ENCODE measurements at places on chromosomes 6 and 20.

GRCh38 chr20:47263080-47263464, 93.4 kb downstream of the ZMYND8 start:
- H3K27ac ChIP-seq, result no peak overlapping the region
- H3K4me1 ChIP-seq, result no peaks in the 10 kb centered on the region
- H3K27me3 ChIP-seq, result no peaks in the 10 kb centered on the region
- DNase-seq, result no peak

- H3K4me3 ChIP-seq, result no peak overlapping the region
- H3K27me3 ChIP-seq, result no peaks in the 10 kb centered on the region
- H3K4me1 ChIP-seq, result no peaks in the 10 kb centered on the region
- no peak for DNase-seq
Observed at GRCh38 chr6:151326116-151326825, 65.1 kb downstream of the ZBTB2 start.

GRCh38 chr20:35284992-35285805, 627 bp upstream of the EIF6 start:
- H3K27me3 ChIP-seq, result no peaks in the 10 kb centered on the region
- no peak overlapping the region for H3K27ac ChIP-seq
- peak overlapping the region; percentile 63 for H3K4me3 ChIP-seq
- DNase-seq, result no peak

GRCh38 chr6:154962753-154963152, 32.4 kb upstream of the TIAM2 start:
- H3K4me3 ChIP-seq, result no peak overlapping the region
- no peak overlapping the region for H3K27ac ChIP-seq
- H3K27me3 ChIP-seq, result no peaks in the 10 kb centered on the region
- no peak for DNase-seq

GRCh38 chr6:35562060-35562459, 49.4 kb upstream of the TULP1 start:
- no peak overlapping the region for H3K4me3 ChIP-seq
- H3K27me3 ChIP-seq, result no peaks in the 10 kb centered on the region
- H3K4me1 ChIP-seq, result no peaks in the 10 kb centered on the region
- DNase-seq, result no peak

DNA sequence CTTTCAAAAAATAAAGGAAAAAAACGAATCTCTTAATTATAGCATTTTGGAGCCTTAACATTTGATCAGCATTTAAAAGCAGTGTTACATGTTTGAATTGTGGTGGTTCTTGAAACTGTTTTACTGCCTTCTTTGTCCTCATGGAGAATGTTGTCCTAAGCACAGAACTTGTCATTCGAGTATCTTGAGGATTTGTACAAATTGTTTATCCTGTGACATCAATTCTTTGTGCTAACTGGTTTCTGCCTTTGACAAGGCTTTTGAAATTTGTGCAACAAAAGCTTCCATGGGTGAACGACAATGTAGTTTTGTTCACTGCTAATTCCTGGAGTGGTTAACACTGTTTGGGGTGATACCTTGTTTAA, 130.8 kb downstream of the SCAF8 start:
- H3K27me3 ChIP-seq, result no peaks in the 10 kb centered on the region
- no peak for DNase-seq
- H3K36me3 ChIP-seq, result no peaks in the 10 kb centered on the region
- H3K27ac ChIP-seq, result no peak overlapping the region

GRCh38 chr20:57470212-57470522, 54.8 kb downstream of the CTCFL start:
- H3K4me1 ChIP-seq, result peaks cover 9% of the 10 kb centered on the region
- no peak overlapping the region for H3K4me3 ChIP-seq
- DNase-seq, result no peak
- no peaks in the 10 kb centered on the region for H3K27me3 ChIP-seq
- H3K27ac ChIP-seq, result no peak overlapping the region
- no peaks in the 10 kb centered on the region for H3K36me3 ChIP-seq

- H3K36me3 ChIP-seq, result no peaks in the 10 kb centered on the region
- no peak overlapping the region for H3K27ac ChIP-seq
- H3K4me3 ChIP-seq, result no peak overlapping the region
- H3K4me1 ChIP-seq, result no peaks in the 10 kb centered on the region
- DNase-seq, result peak; percentile 76
- H3K27me3 ChIP-seq, result no peaks in the 10 kb centered on the region
Observed at GRCh38 chr6:139124887-139125672, 9.8 kb upstream of the HECA start.

DNA sequence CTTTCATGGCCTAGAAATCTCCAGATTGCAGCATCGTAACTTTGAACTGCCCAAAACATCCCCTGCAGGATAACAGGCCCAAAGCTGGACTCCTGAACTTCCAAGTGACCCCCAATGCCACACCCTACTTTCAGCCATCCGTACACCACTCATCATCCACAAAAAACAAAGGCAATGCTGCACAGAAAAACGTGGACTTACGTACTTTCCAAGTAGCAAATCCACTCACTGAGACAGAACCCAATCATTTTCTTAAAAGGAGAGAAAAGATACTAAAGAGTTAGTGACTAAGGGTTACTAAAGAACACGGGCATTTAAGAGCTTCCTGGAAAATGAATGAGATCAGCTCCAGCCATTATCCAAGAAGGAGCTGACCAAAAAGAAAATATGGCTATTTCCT, 211.0 kb downstream of the WDR27 start:
- no peak for DNase-seq
- H3K4me3 ChIP-seq, result no peak overlapping the region
- no peaks in the 10 kb centered on the region for H3K36me3 ChIP-seq
- no peaks in the 10 kb centered on the region for H3K4me1 ChIP-seq
- no peaks in the 10 kb centered on the region for H3K27me3 ChIP-seq

- H3K4me1 ChIP-seq, result peaks cover 2% of the 10 kb centered on the region
- no peaks in the 10 kb centered on the region for H3K36me3 ChIP-seq
- H3K27ac ChIP-seq, result no peak overlapping the region
- H3K27me3 ChIP-seq, result no peaks in the 10 kb centered on the region
Observed at GRCh38 chr6:24777227-24777626, 2.5 kb downstream of the GMNN start.
